ENCODE measurements at places on chromosomes 5 and 9.

DNA sequence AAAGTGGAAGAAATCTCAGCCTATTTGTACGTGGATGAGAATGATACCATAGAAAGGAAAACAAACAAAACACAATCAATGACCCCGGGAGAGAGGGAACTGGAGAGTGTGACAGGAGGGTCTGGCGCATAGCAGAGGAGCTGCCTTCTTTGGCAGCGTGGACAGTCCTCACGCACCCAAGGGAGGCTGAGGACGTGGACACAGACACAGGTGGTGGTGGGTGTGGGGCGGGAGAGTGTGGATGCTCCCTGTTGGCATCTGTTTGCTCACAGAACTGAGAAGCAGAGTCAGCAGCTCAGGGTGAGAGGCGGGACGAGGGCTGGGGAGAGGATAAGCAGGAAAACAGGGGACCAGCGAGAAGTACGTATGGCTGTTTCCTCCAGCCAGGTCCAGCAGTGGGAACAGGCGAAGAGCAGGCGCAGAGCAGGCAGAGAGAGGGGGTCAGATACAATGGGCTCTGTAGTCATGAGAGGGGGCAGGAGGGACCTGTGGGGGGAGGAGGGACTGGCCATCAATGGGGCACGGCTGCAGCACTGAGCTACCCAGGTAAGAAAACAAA lies 10.0 kb downstream of the CMBL start:
- DNase-seq = no peak

- DNase-seq = no peak
These were observed 17.8 kb downstream of the FBXO38 start for GRCh38 chr5:148401604-148402003.

DNA sequence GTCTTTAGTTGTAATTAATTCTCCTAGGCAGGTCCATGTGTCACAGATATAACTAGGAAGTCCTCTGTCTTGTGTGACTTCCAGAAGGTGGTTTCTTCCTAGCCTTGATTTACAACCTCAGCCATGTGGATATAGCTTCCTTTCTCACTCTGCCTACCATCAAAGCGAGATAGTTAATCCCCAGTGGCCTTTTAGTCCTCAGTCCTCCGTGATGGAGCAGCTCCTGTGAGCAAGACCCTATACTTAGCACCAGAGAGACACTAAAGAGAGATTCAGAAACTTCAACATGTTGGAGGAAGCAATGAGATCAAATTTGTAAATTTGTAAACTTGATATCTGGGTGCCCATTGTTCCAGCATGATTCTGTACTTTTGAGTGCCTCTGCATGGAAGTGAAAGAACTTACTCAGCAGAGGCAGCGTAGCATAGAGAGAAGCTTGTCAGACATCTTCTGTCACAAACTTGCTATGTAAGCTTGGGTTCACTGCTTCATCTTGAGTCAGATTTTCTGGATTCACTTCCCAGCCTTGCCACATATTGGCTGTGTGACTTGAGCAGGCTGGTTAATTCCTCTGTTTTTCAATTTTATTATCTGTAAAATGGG lies 170.2 kb upstream of the NR3C1 start:
- DNase-seq = no peak

GRCh38 chr5:40112875-40113274 lies 566.8 kb upstream of the PTGER4 start:
- no peak for DNase-seq

DNA sequence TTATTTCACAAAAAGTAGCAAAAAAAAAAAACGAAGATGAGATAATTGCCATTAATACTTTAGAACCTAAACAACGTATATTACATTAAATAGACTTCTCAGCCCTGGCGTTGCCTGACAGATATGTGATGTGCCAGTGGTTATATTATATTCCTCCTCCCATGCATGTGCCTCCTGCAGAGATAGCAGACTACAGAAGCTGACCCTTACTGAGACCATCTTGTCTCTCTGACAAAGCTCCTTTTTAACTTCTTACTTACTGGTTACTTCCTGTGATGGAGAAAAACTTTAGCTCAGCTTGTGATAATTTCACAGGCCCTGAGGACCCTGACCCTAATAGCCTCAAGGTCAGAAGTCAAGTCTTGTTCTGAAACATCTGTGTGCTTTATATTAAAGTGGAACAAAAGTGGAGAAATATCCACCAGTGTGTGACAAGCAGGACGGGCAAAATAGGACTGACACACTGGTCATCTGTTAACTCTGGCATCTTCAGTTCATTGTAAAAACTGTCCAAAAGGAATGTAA lies 80.6 kb upstream of the POU5F2 start:
- no peak for DNase-seq

- DNase-seq = no peak
These were observed 49.1 kb downstream of the JADE2 start for GRCh38 chr5:134574521-134574920.

- DNase-seq = no peak
These were observed 26.2 kb downstream of the CARNMT1 start for GRCh38 chr9:75001719-75002421.

GRCh38 chr5:55593115-55593472 lies 58.3 kb upstream of the PLPP1 start:
- no peak for DNase-seq

DNA sequence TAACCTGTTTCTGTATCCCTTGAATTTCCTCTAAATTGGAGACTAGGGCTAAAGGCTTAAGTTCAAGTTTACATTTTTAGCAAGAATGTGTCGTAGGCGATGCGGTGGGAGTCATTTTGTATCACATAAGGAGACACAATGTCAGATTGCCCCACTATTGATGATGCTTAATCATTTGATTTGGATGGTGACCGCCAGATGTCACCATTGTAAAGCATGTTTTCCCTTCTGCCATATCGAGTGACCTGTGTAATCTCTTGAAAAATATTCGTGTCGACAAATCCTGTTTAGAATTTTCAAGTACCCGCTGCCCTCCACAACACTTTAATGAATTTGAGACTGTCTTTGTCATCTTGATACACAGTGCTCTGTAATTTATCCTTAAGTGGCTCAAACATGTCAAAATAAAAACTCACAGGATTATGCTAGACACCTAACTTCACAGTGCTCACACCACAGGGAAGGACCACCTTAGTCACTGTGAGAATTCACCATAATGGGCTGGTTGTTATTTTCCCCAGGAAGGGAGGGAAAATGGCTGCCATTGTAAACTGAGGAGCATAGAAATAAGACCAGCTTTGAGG lies 34.5 kb upstream of the SLC46A2 start:
- no peak for DNase-seq

DNA sequence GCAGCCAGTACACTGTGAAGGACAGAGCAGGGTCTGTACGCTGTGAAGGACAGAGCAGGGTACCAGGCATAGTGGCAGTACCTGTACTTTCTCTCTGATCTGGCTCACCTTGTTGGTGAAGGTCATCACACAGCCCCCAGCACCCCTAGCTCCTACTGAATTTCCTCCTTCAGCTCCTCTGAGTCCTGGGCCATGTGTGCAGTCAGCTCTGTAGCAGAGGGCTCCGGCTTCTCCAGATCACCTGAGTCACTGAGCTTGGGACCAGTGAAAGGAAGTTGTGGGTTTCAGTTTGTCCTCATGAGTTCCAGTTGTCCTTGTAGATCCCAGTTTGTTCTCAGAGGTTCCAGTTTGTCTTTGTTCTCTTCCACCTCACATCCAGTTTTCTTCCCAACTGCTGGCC lies 5.5 kb downstream of the NUDT2 start:
- DNase-seq = no peak

DNA sequence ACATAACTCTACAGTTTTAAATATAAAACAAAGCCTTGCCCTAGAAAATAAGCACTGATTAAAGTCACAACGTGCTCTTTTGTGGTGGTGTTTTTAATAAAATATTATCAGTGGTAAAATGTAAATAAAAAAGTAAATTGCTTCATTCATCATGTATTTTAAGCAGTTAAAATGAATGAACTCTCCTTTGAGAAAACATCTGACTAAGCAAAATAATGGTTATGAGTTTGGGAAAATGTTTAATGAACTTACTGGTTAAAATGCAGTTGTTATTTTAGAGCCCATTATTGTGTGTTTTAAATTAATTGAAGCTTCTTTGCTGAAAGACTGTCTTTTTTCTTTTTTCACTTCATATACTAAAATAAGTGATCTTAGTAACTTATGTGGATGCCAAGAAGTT lies 1007.5 kb upstream of the ARRDC3 start:
- DNase-seq = no peak

- DNase-seq = no peak
These were observed 300.0 kb upstream of the TAS2R1 start for GRCh38 chr5:9930156-9930555.

DNA sequence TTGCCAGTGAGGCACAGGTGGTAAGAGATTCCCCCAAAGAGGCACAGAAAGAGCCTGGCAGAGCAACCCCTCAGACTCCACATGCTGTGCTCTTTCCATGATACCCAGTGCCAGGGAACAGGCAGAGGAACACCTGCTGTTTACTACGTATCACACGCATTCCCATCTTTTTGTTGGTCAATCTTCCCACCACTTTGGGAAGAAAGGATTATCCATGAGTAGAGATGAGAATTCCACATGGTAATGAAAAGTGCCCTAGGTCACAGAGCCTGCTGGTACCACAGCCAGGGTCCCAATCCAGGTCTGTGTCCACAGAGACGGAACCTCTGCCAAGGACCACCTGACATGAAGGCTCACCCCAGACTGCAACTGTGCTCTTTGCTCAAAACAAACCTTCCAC lies 86.6 kb downstream of the LHFPL2 start:
- no peak for DNase-seq

- DNase-seq = no peak
These were observed 22.6 kb upstream of the NADK2 start for GRCh38 chr5:36264202-36264760.

DNA sequence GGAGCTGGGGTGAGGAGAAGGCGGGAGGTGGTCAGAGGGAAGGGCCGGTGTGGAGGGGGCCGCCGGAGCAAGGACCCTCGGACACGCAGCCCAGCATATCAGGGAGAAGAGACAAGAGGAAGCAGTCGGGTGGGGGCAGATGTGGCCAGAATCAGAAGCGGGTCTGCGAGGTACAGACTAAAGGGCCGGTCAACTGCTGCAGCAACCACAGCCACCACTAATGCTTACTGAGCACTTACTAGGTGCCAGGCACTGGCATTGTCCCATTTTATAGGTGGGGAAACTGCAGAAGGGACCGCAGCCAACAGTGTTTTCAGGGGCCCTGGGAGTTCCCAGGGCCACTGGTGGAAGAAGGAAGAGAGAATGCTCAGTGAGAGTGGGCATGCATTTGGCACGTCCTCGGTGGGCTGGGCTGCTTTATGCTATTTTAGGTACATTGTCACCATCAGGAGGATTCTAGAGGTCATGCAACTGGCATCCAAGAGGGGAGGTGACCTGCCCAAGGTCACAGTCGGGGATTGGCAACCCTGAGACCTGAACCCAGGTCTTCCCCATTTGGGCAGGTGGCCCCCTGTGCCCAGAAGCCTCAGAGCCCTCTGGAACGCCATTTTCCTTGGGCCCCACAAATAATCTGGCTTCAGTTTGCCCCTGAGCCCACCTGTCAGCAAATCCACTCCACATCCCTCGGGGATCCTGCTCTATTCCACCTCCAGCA lies 53.4 kb downstream of the DUSP1 start:
- DNase-seq = no peak

GRCh38 chr9:89941875-89942274 lies 337.1 kb downstream of the GADD45G start:
- DNase-seq = no peak

- DNase-seq = no peak
These were observed 6.9 kb downstream of the NEURL1B start for GRCh38 chr5:172648013-172648381.

- no peak for DNase-seq
These were observed 132.2 kb downstream of the SLF1 start for GRCh38 chr5:94750681-94751080.

DNA sequence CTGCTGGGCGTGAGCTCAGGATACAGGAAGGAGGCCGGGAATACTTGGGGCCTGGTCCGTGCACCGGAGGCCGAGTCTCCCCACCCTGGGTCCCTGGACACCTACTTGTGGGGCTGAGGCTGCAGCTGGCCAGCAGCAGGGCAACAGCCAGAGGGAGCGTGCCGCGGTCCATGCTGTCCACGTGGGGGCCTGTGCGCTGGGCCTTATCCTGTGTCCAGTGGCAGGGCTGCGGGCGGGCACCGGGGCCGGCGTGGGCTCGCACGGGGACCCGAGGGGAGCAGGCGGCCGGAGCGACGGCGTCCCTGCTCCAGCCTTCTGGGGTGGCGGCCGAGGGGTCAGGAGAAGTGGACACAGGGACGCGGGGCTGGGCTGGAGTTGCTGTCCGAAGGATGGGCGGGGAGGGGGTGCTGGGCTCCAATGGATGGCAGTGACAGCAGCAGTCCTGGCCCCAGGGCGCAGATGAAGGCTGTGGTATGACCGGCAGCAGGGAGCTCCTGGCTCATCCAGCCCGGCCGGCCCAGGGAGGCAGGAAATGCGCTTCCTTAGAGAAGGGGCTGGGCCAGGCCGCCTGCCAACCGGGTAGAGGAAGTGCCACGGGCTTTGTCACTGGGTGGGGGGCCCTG lies at the start of gene ENG:
Gene ENG (minus strand): TSS at position 475 of the 623 bp plus-strand sequence. CDS start 303 bp downstream, at position 172.
- no peak for DNase-seq

- DNase-seq = no peak
These were observed 332.9 kb downstream of the CSNK1G3 start for GRCh38 chr5:123844873-123845272.

GRCh38 chr5:180304016-180304292 lies 12.1 kb upstream of the MAPK9 start:
- no peak for DNase-seq

- DNase-seq = no peak
These were observed 181.2 kb upstream of the PAPPA start for GRCh38 chr9:115972362-115972761.

- DNase-seq = no peak
These were observed 91.8 kb upstream of the CXCL14 start for GRCh38 chr5:135670588-135670987.

GRCh38 chr5:37015795-37016666 lies 139.5 kb downstream of the NIPBL start:
- DNase-seq = no peak

DNA sequence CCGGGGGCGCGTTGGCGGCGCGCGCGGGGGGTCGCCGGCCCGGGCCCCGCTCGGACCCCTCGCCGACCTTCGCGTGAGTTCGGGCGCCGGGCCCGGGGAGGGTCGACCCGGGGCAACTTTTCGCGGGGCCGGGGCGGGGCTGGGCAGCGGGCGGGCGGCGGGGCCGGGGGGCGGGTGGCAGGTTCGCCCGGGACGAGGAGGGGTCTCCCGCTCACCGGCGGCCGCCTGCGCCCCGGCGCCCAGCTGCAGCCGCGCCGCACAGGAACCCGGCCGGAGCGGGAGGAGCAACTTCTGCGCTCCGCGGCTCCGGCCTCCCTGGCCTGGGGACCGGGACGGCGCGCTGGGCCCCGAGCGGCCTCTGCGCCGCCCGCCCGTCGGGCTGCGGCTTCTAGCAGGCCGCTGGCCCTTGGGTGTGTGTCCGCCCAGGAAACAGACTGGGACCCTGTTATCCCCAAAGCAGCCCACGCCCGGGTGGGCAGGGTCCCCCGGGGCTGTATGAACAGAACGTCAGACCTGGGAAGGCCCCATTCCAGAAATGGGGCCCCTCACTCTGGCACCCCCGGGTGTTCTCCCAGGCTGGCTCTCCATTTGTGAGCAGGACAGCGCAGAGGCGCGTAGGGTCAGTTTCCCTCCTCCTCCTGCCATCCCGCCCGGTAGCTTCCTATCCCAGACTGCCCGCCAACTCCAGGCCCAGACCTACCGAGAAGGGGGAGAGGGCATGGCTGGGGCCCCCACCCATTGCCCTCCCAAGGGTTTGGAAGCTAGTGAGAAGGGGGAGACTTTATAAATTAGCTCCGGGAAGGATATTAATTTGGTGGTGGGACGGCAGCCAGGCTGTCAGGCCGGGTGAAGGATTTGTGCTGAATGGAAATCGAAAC lies 708 bp downstream of the RXRA start:
- no peak for DNase-seq
